ENCODE measurements at places on chromosomes 1 and 21.

DNA sequence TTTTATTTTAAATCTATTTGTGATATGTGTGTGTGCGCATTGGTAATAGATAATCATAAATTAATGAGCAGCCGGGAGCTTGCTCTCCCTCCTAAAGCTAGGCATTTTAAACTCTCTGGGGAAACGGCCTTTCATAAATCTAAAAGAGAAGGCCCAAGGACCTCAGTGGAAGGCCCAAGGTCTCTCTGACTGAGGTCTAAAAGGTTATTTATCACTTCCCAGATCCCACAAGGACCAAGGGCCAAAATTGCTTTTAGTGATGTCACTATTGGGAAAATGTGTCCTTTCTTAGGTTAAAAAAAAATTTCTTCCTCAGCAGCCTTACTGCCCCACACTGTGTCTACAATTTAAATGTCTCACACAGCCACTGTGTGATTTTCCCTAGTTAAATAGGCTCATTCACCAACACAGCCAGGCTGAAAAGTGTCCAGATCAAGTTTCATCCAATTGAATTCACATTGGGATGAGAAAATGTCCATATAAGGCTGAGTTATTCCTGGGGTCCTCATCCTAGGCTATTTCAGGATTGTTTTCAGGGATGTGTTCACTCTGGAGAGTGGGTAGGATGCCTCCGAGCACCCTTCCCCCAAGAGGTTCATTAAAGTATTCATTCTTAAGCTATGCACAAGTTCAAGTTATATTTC is 46.1 kb downstream of the SLC44A3 start:
- no peak for DNase-seq

DNA sequence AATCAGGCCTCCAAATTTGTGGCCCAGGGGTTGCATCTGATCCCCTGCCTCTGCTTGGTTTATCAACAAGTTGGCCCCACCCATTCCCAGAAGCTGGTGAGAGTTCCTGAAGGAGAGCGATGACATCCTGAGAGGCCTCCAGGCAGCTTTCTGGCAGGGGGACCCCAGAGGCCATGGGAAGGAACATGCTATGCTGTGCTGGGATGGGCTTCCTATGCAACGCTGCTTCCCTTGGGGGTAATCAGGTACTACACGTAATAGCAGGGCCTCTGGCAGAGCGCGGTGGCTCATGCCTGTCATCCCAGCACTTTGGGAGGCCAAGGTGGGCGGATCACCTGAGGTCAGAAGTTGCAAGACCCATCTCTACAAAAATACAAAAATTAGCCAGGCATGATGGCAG is 8.4 kb upstream of the MTF1 start:
- no peak for DNase-seq

DNA sequence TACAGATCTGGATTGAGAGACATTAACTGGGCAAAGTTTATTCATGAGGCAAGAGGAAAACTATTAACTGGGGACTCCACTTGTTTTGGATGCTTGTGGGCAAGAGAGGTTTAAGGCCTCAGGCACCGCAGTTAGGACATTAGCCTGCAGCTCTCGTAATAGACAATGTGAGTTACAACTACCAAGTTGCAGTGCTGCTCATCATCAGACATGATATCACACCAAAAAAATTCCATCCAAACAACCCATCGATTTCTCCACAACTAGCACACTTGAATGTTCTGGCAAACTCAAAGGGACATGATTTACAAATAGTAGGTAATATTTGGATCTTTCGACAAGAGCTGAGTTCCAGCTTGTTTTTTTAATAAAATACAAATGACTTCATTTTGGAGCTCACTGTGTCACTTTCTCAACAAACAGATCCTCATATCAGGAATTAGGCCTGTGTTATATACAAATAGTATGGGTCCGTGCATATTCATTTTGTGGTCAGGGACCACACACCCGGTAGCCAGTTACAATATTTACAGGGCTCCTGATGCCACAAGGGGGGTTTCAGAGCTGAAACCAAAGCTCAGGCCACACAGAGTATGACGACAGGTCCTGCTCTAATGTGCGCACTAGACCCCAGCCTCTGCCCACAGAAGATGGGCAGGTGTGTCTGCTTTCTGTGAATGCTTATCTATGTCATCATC is 128.0 kb downstream of the TGFBR3 start:
- DNase-seq = no peak

DNA sequence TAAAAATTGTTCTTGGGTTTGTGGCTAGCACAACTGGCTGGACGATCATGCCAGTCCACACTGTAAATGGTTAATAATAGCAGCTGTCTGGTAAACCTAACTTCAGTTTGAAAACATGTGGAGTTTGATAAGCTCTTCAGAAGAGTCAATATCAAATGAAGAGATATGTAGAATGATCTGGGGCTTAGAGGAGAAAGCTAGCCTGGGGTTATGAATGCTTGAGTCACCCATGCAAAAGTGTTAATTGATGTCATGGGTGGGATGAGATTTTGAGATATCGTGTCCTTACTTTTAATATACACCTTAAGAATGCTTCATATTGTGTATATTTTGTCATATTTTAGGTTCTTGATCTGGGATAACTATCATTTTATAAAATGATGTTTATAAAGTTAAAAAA is 554.7 kb upstream of the ZRANB2 start:
- no peak for DNase-seq

- no peak for DNase-seq
Measured at GRCh38 chr1:244052728-244053312, 1.7 kb downstream of the ZBTB18 start.

DNA sequence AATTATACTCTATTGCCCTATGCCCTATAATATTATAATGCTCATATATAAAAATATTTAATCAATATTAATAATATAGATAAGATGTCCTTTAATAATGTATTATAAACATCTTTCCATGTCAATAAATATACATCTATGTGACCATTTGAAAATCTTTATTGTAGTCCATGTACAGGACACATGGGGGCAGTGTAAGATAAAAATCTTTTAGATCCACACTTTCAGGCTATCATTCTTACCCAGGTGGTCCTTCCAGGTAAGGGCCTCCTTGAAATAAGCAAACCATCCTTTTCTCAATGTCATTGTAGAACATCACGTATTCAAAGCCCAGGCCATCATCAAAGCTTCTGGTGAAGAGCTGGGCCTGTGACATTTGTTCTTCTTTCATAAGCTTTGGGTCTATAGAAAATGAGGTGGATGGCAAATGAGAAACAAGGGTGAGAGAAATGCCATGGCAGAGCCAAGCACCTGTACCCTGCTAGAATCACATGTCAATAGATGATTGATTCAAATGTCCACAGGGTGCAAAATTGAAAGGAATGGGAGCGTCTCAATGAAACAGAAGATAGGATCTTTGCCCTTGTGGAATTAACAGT is 20.2 kb downstream of the THEM4 start:
- no peak for DNase-seq

GRCh38 chr1:229636042-229636441 is 10.0 kb downstream of the URB2 start:
- DNase-seq = no peak

DNA sequence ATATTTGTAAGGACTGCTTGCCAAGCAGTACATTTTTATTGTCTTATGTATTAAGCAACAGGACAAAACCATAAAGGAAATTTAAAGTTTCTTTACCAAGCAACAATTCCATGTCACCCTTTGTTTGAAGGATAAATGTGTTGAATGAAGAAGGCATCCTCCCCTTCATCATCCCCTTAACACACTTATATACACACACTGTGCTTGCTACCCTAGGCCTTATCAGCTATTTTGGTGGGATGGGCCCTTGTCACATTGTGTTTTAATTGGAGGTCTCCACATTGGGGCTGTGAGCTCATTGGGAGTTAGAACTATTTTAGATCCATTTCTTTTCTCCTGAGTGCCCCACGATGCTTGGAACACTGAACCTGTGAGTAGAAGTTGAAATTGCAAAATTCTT is 1.9 kb downstream of the VANGL1 start:
- DNase-seq = no peak

DNA sequence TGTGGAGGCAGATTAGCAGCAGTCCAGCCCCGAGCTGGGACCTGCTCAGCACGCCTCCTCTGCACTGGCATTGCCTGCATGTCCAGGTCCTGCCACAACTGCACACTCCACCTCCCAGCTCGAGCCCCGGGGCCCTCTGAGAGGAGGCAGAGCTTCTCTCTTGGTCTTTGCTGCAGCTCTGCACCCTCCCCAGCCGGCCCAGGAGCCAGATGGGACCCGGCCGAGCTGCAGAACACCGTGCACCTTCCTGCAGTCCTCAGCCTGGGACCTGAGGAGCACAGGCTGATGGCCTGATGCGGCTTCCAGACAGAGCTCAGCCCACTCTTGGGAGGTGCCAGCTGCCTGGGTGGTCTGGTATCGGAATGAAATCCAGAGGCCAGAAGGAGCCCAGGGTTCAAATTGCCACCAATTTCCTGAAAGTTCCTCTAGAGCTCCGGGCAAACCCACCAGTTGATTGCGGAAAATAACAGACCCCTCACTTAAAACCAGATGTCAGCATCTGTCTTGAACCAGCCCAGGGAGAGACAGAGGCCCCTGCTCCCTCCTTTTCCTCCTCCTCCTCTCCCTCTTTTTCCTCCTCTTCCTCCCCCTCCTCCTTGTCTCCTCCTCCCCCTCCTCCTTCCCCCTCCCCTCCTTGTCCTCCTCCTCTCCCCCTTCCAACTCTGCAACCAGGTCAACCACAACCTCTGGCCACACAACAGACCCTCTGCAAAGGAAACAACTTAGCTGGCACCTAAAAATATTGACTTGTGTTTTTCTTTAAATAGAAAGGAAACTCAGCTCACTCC is 10.6 kb upstream of the SPSB1 start:
- no peak for DNase-seq

GRCh38 chr1:240199758-240200645 is 108.3 kb downstream of the FMN2 start:
- DNase-seq = no peak

DNA sequence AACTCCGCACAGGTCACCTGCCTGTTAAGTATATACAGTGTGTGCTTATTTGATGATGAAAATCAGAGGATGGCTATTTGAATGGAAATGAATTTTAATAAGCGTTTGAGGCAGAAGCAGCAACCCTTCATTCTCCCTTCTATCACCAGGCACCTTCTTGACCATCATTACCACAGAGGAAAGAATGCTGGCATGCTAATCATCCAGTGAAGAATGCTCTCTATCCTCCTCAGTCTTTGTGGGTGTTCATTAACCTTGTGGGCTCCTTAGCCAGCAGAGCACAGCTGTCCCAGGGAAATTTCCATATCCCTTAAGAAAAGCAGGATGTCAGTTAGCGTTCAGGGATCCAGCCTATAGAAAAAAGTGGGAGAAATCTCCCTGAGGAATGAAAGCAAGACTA is 428.0 kb upstream of the CAMK1G start:
- no peak for DNase-seq

DNA sequence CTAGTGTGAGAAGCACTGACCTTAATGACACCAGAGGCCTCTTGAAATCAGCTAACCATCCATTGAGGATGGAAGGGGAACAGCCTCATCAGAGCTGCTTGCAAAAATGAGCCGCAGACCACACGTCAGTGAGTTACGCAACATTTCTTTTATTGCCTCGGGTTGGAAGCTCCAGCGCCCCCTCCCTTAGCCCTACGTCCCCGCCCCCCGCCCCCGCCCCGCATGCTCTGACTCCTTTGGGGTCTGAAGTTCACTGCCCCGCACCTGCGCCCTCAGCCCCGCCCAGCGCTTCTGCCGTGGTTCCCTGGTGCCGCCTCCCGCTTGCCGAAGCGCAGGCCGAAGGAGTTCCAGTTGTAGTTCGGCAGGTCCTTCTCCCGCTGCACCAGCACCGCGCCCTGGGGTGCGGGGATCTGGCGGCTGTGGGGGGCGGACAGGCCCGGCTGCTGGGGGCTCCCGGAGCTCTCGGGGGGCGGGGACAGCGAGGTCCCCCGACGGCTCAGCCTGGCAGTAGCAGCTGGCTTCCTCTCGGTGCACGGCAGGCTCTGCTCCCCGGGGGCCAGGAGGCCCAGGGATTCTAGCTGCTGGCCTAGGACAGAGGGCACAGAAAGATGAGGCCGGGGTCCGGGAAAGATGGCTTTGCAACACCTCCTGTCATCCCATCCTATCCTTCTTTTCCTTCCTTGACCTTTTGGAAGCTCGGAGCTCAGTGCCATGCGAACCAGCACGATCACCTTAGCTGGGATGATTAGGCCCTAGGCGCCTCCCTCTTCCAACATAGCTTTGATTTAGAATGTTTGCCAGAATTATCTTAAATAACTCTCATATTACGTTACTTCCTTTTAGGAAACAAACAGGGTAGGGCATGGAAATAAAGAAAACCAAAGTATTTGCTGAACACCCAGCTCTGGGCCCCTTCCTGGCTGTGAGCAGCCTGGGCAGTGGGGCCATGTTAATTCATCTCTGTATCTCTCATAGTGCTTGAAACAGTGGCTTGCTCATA is 5.8 kb downstream of the KISS1 start:
- DNase-seq = no peak

- no peak for DNase-seq
Measured at GRCh38 chr1:106249365-106249764, 807.1 kb upstream of the PRMT6 start.

DNA sequence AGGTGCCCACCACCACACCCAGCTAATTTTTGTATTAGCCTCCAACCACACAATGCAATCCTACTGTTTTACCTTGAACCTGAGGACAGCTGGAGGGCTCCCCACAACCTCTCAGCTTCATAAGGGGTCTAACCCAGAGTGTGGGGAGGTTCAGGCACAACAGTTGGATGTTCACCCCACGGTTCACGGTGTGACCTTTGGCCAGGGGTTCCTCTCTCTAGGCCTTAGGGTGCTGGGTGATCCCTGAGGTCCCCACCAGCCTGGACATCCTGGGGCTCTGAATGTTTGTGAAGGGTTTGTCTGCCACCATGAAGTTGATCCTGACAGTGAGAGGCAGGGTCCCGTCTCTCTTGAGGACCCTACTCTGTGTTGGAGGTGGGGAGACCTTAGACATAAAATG is 3.9 kb downstream of the ACOT11 start:
- DNase-seq = no peak

DNA sequence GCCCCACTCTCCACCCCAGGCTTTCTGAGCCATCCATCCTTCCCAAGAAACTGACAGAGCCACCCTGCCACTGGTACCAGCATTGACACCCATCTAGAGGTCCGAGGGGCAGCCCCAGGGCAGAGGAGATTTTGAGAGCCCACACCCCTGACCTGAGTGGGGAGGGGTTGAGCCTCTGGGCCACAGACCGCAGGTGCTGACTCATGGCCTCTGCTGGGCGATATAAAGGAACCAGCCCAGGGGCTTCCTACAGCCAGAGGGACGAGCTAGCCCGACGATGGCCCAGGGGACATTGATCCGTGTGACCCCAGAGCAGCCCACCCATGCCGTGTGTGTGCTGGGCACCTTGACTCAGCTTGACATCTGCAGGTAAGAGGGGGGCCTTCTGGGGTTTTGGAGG is at the start of gene PADI4:
Gene PADI4, plus strand, starts transcription at position 252 of the 400 bp plus-strand sequence. Its CDS starts 26 bp downstream, at position 278.
- no peak for DNase-seq

DNA sequence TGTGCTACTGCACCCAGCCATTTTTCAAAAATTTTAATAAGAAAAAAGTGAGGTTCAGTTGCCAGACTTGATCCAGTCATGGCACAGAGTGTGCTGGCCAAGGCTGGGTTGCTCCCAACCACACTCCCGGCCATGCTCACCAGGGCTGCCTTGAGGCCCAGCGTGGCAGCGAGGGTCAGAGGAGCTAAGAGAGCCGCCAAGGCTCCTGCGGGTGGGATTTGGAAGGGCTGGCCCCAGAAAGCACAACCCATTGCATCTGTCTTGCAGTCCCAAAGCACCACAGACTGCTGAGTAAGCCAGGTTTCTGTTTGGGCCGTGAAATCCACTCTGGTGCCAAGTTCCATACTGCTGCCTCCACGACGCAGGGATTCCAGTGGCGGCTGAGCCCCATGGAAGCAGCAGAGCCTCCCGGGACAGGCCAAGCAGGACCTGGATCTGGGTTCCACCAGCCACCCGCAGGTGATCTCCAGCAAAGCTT is 22.6 kb downstream of the ZBTB17 start:
- no peak for DNase-seq

- no peak for DNase-seq
Measured at GRCh38 chr1:7638078-7638477, 133.0 kb upstream of the VAMP3 start.
